Upper lobe of left lung (tissue), 6 donors: ENCODE measurements at places on chromosomes 1 and 21. TPM values are rescaled to one million over a fixed set of nuclear protein-coding genes. Genes with fewer than 3 reads are reported as not detected.

- no peaks in the 10 kb centered on the region for H3K36me3 ChIP-seq
- no peak overlapping the region for H3K4me3 ChIP-seq
- H3K27me3 ChIP-seq = no peaks in the 10 kb centered on the region
Measured at GRCh38 chr1:31663622-31664452, 19.2 kb upstream of the PEF1 start.

GRCh38 chr21:35606578-35606977 is 453.7 kb downstream of the SETD4 start:
- H3K27ac ChIP-seq = no peak overlapping the region
- H3K27me3 ChIP-seq = no peaks in the 10 kb centered on the region
- H3K36me3 ChIP-seq = no peaks in the 10 kb centered on the region

GRCh38 chr1:207815913-207816291 is 64.0 kb downstream of the CD46 start:
- H3K27ac ChIP-seq = peak overlapping the region; percentile 16
- H3K4me3 ChIP-seq = no peak overlapping the region
- peaks cover 78% of the 10 kb centered on the region for H3K36me3 ChIP-seq

- no peak for DNase-seq
- H3K27me3 ChIP-seq = no peaks in the 10 kb centered on the region
- no peaks in the 10 kb centered on the region for H3K36me3 ChIP-seq
- no peak overlapping the region for H3K4me3 ChIP-seq
- peaks cover 17% of the 10 kb centered on the region for H3K4me1 ChIP-seq
- peak overlapping the region; percentile 71 for H3K27ac ChIP-seq
Measured at GRCh38 chr1:8152731-8153702, 126.9 kb upstream of the ERRFI1 start.

- no peak overlapping the region for H3K27ac ChIP-seq
- no peaks in the 10 kb centered on the region for H3K27me3 ChIP-seq
- H3K36me3 ChIP-seq = no peaks in the 10 kb centered on the region
- H3K4me3 ChIP-seq = no peak overlapping the region
- H3K4me1 ChIP-seq = no peaks in the 10 kb centered on the region
Measured at GRCh38 chr1:25107643-25108010, 124.7 kb downstream of the SYF2 start.

DNA sequence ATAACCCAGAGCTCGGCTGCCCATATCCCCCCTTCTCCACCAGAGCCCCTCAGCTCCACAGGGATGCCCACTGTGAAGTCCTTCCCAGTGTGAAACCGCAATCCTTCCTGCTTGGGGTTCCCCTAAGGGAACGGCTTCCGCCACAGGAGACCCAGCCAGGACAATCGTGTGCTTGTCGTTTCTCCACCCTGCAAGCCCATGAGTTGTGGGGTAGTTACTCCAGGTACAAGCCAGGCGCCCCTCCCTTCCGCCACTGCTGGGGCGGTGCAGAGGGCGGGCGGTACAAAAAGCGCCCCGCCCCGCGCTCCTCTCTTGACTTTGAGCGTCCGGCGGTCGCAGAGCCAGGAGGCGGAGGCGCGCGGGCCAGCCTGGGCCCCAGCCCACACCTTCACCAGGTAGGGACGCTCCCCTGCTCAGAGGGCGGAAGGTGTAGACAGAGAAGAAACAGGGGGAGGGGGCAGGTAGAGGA is at the start of gene TINAGL1:
TSS of gene TINAGL1 (plus strand) at position 315 of the 469 bp plus-strand sequence. CDS start 634 bp downstream, outside the sequence.
- no peaks in the 10 kb centered on the region for H3K36me3 ChIP-seq
- peak; percentile 85 for DNase-seq
- peak within 1 kb of the TSS; percentile 90 for H3K27ac ChIP-seq
- no peaks in the 10 kb centered on the region for H3K27me3 ChIP-seq

Gene MYOG
- not detected for total RNA-seq

Gene POMGNT1
- 66.7 TPM for total RNA-seq

DNA sequence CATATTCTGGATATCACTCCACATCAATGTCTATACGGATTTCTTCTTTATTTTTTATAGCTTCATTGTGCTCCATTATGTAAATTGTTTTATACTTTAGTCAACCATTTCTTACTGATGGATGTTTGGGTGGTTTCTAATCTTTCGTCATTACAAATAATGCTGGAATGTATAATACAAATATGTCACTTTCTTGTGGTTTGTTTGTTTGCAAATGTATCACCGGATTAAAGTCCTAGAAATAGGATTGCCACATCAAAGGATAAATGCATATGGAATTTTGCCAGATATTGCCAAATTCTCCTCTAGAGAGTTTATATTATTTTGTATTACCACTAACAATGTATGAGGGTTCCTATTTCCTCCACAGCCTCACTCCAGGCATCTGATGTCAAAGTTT is 48.7 kb upstream of the PRDM2 start:
- no peak for DNase-seq
- H3K4me1 ChIP-seq = no peaks in the 10 kb centered on the region
- no peaks in the 10 kb centered on the region for H3K27me3 ChIP-seq

GRCh38 chr1:205531191-205532025 is 26.9 kb downstream of the CDK18 start:
- peaks cover 9% of the 10 kb centered on the region for H3K36me3 ChIP-seq
- H3K4me1 ChIP-seq = peaks cover 9% of the 10 kb centered on the region
- H3K27ac ChIP-seq = no peak overlapping the region
- DNase-seq = no peak
- H3K27me3 ChIP-seq = no peaks in the 10 kb centered on the region

Gene BEND5
- total RNA-seq = 3.1 TPM

GRCh38 chr1:200302921-200303290 is 106.9 kb downstream of the ZNF281 start:
- no peaks in the 10 kb centered on the region for H3K27me3 ChIP-seq
- no peaks in the 10 kb centered on the region for H3K36me3 ChIP-seq
- no peak overlapping the region for H3K27ac ChIP-seq
- peak overlapping the region; percentile 79 for H3K4me3 ChIP-seq

Gene AQP10
- total RNA-seq = 0.29 TPM

GRCh38 chr1:246725191-246725590 is 982 bp downstream of the SCCPDH start:
- peak overlapping the region; percentile 86 for H3K27ac ChIP-seq
- no peak for DNase-seq
- H3K27me3 ChIP-seq = no peaks in the 10 kb centered on the region
- no peak overlapping the region for H3K4me3 ChIP-seq
- H3K36me3 ChIP-seq = no peaks in the 10 kb centered on the region

Gene CKS1B
- total RNA-seq = 9.9 TPM

Gene CGN
- total RNA-seq = 51.6 TPM

Gene IFNAR1
- total RNA-seq = 29.3 TPM

DNA sequence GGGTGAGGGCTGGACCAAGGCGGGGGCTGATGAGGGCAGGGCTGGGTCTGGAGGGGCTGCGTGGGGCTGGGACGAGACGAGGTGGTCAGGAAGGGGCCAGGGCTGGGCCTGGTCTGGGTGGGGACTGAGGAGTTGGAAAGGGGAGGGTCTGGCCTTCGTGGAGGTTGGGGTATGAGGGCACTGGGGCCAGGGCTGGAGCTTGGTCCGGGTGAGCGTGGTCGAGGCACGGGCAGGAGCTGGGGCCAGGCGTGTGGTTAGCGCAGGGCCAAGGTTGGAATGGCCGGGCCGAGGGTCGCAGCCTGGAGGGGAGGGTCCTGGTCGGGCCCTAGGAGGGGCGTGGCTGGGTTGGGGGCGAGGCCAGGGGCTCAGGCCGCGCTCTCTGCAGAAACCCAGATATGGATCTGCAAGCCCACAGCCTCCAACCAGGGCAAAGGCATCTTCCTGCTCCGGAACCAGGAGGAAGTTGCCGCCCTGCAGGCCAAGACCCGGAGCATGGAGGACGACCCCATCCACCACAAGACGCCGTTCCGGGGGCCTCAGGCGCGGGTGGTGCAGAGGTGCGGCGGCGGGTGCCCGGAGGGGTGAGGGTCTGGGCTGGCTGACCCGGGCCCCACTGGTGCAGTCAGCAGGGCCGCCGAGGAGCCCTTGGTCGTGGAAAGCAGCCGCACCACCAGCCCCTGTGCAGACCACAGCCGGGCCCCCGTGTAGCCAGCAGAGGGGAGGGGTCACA is 9.0 kb downstream of the TTLL10 start:
- no peaks in the 10 kb centered on the region for H3K4me1 ChIP-seq
- no peaks in the 10 kb centered on the region for H3K36me3 ChIP-seq
- H3K27ac ChIP-seq = no peak overlapping the region
- H3K4me3 ChIP-seq = no peak overlapping the region
- no peak for DNase-seq
